ENCODE measurements at places on chromosomes 3 and 15.

- DNase-seq, result no peak
These were observed 35.8 kb downstream of the ISG20 start for GRCh38 chr15:88674661-88675060.

DNA sequence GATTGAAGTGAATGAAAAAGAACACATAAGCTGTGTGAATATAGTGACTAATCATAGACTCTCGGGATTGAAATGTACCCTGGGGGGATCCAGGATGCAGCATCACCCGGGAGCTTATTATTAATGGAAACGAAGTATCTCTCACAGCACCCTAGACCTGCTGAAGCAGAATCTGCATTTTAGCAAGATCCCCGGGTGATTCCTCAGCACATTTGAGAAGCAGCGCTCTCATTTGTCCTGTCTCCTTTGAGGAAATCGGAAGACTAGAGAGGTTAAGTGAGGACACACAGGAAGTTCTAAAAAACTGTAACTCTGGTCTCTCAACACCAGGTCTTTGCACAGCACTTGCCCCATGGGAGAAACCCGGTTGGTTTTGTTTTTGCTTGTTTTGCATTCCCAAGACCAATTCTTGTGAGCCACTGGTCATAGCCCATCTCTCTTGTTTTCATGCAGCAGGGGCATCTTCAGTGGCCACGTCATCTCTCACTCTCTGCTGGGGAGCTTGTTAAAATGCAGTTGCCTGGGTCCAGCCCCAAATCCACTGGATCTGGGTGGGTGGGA lies 30.2 kb downstream of the ZNF710 start:
- no peak for DNase-seq

- DNase-seq, result no peak
These were observed 144.6 kb upstream of the TP63 start for GRCh38 chr3:189486556-189486955.

DNA sequence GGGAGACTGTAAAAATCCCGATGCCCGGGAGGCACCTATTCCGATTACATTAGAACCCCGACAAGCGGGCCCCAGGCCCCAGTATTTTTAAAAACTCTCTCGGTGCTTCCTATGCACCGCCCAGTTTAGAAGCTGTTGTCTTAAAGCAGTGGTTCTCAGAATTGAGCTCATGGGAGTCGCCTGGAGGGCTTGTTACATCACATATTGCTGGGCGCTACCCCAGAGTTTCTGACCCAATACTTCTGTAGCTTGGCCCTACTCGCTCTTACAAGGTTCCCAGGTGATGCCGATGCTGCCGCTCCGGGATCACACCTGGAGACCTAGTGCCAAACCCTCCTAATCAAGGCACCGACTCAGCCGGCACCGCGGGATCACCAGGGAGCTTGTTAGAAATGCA lies 35.2 kb downstream of the CPN2 start:
- DNase-seq, result no peak

- no peak for DNase-seq
These were observed 13.2 kb downstream of the LIMD1 start for GRCh38 chr3:45607790-45608189.

- no peak for DNase-seq
These were observed 103.2 kb downstream of the TBC1D5 start for GRCh38 chr3:17639257-17639656.

DNA sequence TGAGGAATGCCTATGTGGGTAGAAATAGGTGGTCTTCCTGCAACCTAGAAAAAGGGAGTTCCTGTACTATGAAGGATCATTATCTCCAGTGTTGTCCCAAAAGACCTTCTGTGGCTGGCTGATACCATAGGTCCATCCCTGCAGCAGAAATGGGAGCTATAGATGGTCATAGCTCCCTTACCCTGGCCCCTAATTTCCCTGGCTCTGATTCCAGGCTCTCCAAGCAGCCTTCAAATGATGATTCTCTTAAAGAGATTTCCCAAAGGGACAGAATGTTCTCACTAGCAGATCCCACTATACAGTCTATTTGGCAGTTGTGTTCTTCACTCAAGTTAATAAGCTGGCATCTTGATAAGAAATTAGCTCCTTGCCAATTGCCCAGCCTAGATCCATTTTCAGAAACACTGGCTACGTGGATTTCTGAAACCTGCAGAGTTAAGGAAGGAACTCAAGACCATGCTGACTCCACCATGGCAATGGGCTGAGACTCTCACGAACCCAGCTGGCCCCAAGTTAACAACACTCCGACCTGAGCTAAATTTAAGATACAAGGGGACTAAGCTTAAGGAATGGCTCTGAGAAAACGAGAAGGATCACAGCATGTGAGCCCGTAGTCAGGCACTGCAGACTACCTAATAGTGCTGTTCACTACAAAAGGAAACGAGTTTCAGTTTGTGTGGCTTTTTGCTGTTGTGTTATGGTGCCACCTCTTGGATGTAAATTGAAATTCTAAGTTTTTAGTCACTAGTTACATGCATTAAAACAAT lies 11.4 kb downstream of the C15orf40 start:
- no peak for DNase-seq

- DNase-seq, result no peak
These were observed 354.6 kb downstream of the CADM2 start for GRCh38 chr3:85313380-85313779.

DNA sequence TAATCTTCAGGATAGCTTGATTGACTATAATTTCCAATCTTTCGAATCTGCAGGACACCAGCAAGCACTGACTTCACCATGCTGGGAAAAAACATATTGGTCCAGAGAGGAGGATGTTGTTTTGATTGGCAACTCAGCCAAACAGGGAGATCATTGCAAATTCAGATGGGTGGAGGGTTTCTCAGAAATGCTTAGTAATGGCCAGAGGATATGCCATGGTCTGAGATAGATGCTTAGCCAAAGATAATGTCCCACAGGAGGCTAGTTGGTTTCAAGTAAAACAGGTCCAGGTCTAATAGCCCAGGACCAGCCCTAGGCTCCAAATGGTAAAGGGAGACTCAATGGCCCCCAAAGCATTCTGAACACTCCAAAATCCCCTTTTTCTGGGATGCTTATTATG lies 46.7 kb upstream of the CCDC80 start:
- DNase-seq, result no peak

GRCh38 chr3:79436387-79436786 lies 331.4 kb downstream of the ROBO1 start:
- no peak for DNase-seq

DNA sequence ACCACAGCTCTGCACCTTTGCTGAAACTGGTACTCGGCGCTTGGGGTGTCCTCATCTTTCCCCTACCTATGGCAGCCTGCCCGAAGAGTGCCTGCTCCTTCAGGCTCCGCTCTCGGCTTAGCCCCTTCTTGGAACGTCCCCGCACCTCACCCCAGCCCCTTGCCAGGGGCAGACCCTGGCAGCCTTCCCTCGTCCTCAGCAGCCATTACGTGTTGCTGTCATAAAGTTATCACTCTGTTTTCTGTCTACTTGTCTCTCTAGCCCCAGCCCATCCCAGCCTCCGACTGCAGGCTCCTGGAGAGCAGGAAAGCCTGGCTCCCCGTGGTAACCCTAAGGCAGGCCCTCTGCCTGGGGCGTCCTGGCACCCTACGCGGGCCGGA lies 5.1 kb upstream of the BAHD1 start:
- DNase-seq, result no peak

GRCh38 chr3:173743516-173743915 lies 346.0 kb downstream of the NLGN1 start:
- no peak for DNase-seq

GRCh38 chr15:78223396-78224022 lies 10.9 kb downstream of the ACSBG1 start:
- DNase-seq, result no peak

DNA sequence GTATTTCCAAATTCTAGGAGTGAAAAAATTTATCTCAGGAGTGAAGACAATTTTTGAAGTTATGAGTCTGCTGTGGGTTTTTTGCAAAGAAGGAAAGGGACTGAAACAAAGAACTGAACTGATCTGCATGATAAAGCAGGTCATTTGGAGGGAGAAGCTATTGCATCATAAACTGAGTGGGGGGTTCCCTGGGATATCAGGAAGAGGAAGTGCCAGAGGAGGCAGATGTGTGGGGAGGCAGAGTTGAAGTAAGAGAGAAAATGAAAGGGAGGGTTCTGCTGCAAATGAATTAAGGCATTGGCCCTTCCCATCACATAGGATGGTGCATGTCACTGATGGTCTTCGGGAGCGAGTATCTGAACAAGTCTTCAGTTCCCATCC lies 379.2 kb downstream of the VPS13C start:
- DNase-seq, result no peak

- DNase-seq, result no peak
These were observed 110.8 kb upstream of the IGF1R start for GRCh38 chr15:98537516-98538060.

- no peak for DNase-seq
These were observed 611.2 kb upstream of the CFAP20DC start for GRCh38 chr3:59660852-59661625.

DNA sequence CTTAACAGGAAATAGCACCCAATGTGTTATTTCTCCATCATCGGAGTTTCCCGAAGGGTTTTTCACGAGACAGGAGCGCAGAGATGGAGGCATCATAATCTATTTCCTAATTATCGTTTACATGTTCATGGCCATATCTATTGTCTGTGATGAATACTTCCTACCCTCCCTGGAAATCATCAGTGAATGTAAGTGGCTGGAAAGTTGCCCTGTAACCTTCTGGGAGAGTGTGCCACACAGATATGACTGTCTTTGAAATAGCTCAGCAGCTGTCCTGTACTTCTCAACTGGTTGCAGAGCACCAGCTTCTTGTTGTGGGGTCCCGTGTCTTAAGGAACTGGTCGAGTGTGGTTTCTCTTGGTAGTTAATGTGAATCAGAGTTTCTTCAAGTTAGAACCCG lies 1.1 kb downstream of the SLC24A5 start:
- DNase-seq, result no peak

GRCh38 chr15:68470049-68470742 lies 38.2 kb upstream of the ITGA11 start:
- DNase-seq, result no peak

GRCh38 chr3:47525617-47526016 lies 12.1 kb upstream of the ELP6 start:
- DNase-seq, result no peak

GRCh38 chr3:192563417-192563816 lies 163.9 kb downstream of the FGF12 start:
- DNase-seq, result no peak

DNA sequence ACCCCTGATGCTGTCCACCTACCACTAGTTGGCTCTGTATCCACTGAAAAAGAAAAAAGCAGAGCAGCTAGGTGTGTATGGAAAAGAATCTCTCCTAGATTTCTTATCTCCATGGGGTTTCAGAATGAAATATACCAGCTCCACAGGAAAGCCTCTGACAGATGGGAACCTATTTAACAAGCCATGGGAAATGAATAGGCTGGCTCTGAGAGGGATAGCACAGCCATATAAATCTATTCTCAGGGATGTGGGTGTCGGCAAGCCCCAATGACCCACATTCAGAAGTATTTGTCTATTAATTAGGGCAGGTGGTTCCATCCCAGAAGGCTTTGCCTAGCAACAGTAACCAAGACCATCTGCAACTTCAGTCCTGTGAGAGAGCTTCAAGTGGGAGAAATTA lies 694.1 kb downstream of the AGBL1 start:
- no peak for DNase-seq

DNA sequence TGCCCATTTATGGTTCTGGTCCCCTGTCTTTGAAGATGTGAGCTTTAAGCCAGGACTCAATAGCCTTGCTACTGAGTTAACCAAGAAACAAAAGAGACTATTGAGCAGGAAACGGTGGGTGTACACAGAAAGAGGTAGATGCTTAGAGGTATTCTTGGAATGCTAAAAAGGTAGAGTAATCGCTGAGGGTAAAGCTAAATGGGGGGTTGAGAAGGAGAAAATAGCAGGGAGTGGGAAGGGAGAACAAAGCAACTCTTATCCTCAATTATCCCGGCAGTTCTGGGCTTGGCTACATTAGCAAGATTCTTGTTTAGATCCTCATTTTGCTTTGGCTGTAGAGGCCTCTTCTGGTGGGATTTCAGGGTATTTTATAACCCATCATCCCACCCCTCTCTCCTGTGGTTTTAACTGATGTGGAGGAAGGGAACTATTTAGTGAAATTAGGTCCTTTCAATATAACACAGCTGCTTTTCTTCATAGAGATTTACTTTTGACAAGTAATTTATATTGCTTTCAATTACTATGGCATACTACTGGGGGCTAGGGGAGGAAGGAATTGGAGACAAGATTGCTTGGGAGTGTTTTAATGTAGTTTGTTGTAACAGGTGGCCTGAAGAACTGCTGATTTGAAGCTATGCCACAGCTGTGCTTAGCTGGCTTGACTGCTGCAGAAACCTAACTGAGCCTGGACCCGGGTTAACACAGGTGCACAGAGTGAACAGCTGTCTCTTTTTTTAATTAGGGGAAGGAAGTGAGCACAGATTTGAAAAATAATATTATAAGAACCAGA lies 234.3 kb upstream of the CCDC54 start:
- no peak for DNase-seq

GRCh38 chr3:110362751-110363150 lies 708.9 kb upstream of the NECTIN3 start:
- DNase-seq, result no peak

- no peak for DNase-seq
These were observed 826 bp downstream of the LRRC58 start for GRCh38 chr3:120348065-120348990.

- no peak for DNase-seq
These were observed 1.5 kb downstream of the ZIC1 start for GRCh38 chr3:147410526-147411237.

GRCh38 chr3:11989383-11990038 lies 14.7 kb upstream of the SYN2 start:
- DNase-seq, result no peak

DNA sequence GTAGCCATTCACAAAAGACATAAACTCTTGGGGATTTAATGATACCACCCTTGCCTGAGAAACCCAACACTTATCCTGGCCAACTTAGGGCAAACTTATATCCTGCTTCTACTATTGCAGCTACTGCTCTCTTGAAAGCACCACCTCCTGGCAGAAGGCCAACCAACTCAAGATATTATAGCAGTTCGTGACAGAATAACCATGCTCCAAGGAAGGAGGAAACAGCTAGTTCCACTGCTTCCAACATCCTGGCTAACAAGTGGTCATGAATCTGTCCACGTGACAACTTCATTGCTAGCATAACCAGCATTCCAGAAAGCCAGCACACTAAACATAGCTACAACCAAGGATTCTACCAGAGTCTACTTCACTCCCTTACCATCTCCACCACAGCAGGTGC lies 1037.5 kb downstream of the TBL1XR1 start:
- DNase-seq, result no peak

DNA sequence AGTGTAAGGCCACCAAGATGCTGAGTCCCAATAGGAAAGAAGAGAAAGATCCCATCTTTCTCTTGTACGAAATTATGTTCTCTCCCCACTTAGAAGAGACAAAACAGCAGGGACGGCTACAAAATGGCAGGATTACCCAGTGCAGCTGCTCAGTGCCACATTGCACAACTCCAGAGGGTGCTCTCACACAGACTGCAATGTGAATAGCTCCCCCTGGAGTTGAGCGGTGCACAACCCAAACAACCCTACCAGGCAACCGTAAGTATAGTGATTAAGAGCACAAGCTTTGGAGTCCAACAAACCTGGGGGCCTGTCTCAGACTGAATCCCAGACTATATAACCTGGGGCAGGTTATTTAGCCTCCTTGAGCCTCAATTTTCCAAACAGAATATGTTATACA lies 3.1 kb upstream of the BHLHE40 start:
- no peak for DNase-seq
